NCI-H345 (cell line): ENCODE measurements at places on chromosomes 6 and 20.

GRCh38 chr6:75103431-75103830 lies 102.4 kb downstream of the COL12A1 start:
- DNase-seq = no peak

DNA sequence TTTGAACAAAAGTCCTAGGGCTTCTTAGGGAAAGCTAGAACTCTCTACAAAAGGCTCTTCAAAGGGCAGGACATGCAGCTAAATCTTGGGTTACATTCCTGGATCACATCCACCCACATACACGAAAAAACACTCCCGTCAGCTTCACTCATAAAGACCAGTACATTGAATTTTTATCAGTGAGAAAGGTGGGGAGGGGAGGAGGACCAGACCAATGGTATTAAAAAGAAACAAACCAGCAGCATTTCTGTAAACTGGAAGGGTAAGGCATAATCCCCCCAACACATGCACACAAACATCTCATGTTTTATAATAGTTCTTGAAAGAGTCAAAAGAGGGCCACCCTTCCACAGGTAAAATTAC lies 31.6 kb downstream of the MYLK4 start:
- no peak for DNase-seq

GRCh38 chr6:38095054-38095453 lies 275.5 kb downstream of the ZFAND3 start:
- no peak for DNase-seq

- DNase-seq = no peak
Measured at GRCh38 chr6:37321516-37322415, 32.0 kb upstream of the RNF8 start.

- DNase-seq = no peak
Measured at GRCh38 chr6:151172751-151173150, 67.0 kb upstream of the AKAP12 start.

GRCh38 chr6:148250975-148251685 lies 91.5 kb upstream of the SASH1 start:
- no peak for DNase-seq

DNA sequence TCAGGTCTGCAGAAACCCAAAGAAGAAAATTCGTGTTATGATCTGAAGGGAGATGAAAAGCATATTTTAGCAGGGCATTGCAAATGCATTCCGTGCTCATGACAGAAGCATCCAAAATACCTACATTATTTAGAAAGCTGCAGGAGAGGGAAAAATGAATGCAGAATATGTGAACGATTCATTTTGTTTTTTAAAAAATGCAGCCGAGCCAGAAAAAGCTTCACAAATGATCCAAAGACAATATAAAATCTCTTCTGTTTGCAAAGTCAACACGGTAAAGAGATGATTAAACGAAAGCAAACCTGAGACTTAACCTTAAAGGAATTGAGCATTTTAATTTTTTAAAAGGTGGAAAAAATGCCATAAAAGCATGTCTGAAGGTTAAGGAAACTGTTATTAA lies 136.1 kb upstream of the SULF2 start:
- no peak for DNase-seq

- DNase-seq = no peak
Measured at GRCh38 chr20:63529180-63529860, 7.9 kb downstream of the PTK6 start.

- DNase-seq = no peak
Measured at GRCh38 chr6:135651964-135652755, 154.6 kb upstream of the AHI1 start.

DNA sequence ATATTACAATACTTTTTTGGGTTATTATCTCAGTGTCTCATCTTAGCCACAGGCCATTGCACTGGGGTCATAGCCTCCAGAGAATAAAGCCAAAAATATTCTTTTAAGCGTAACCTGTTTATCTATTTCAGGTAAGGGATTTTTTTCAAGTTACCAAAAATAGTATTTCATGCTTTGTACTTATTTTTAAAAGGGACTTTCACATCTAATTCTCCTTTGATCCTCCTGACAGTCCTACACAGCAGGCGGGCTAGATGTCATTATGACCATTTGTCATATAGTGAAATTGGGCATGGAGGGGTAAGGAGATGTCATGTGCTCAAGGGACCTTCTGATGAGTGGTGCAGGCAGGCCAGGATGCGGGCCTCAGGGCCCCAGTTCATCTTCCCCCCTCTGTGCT lies 68.9 kb downstream of the TBC1D7 start:
- DNase-seq = no peak

DNA sequence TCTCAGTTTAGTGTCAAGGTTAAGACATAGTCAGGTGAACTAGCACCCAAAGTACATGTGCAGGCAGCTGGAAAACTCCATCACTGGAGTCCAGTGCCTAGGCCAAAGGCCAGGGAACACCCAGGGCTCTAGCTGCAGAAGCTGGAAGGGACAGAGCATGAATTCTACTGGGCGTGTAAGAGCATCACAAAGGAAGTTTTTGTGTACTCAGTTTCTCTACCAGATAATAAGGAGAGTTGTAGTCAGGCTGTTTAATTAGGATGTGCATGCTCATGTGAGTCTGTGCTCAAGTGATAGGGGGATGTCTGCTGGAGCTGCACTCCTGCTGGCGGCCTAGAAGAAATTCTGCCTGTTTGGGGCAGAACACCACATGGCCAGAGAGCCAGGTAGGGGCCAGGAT lies 8.1 kb downstream of the L3MBTL1 start:
- DNase-seq = no peak

DNA sequence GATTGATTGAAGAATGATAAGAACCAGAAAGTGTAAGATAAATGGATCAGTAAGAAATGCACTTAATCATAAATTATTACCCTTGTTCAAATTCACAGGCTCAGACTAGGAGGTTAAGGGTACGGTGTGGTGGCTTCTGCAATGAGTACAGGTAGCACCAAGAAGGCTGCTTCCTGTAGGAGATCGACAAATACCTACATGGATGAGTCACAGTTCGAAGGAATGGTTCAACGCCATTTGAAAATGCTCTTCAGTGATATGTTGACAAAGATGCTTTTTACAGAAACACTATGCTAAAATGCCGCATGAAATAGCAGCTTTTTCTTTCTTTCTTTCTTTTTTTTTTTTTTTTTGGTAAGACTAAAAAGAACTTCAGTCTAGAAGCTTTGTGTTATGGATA lies 116.2 kb downstream of the DTNBP1 start:
- DNase-seq = no peak

DNA sequence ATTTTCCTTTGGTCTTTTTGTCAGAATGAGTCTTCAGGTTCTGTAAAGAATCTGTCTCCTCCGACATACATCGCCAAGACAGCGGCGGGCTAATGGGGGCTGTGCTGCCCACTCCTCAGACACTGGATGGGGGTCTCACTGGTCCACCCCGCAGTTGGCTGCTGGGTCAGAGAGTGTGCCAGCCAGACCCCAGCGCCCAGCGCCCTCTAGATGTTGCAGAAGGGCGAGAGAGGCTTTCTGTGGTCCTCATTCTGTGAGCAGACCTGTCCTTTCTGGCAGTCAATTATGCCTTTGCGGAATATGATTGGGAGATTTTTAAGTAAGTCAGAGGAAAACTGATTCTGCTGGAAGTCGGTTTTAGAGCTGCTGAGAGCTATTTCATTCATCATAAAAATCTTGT lies 7.8 kb upstream of the CCR6 start:
- no peak for DNase-seq

DNA sequence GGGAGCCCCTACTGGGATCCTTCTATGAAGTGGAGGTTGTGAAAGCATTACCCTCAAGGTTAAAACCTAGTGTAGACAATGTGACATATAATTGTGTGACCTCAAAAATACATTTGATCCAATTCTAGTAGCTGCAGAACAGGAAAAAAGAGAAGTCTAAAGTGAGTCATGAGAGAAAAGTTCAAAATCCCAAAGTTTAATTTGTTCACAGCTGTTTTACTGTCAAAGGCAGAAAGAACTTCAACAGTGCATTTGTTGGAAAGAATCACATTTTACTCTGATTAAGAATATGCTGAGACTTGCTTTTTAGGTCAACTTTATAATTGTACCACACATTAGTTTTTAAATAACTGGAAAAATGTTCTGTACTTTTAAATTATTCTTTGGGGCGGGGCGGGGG lies 1027.4 kb upstream of the FLRT3 start:
- DNase-seq = no peak

- DNase-seq = no peak
Measured at GRCh38 chr6:115882771-115883170, 177.9 kb downstream of the FRK start.

- no peak for DNase-seq
Measured at GRCh38 chr6:129605967-129606366, 104.0 kb downstream of the ARHGAP18 start.

GRCh38 chr6:36272234-36272633 lies 2.4 kb downstream of the PNPLA1 start:
- no peak for DNase-seq

DNA sequence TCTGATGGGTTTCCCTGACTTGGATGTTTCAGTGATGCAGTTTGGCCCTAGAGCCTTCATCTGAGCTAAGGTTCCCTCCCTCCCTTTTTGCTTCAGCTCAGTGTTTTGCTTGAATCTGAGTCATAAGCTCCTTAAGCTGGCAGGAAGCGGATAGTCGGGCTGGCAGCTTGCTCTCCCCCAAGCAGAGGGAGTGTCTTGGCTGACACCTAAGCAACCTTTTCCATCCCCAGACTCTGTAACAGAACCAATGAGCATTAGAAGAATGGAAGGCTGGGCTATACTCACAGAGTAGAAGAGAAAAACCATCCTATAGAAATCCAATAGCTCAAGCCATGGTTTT lies 98.3 kb downstream of the HAO1 start:
- no peak for DNase-seq

- DNase-seq = no peak
Measured at GRCh38 chr6:122268394-122268793, 131.1 kb upstream of the HSF2 start.
